ENCODE measurements at places on chromosomes 13 and 19.

DNA sequence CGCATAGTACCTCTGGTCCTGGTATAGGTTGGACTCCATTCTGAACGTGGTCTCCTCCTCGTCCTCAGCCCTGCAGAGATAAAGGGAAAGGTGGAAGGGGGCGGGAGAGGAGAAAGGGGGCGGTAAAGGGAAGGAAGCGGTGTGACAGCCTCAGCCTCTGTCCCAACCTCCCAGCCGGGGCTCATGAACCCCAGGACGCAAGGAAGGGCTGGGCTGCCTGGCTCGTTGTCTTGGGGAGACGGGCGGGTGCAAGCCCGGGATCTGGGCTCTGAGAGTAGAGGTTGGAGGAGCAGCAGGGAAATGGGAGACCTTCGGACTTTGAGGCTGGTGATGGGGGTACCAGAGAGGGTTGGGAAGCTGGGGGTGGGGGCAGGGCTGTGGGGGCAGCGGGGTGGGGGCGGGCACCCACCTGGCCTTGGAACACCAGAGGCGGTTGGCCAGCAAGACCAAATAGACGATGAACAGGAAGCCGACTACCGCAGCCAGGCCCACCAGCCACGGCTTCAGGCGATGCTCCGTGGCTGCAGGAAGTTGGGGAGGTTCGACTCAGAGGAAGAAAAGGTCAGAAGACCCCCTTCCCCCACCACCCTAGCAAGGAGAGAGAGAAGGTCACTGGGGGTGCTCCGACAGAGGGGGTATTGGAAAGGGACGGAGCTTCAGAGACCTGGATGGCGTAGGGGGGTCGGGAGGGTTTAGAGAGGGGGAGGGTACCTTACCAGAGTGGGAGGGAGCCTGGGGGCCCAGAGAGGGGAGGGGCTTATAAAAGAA, 1.7 kb downstream of the SMIM24 start:
- no peak for DNase-seq

DNA sequence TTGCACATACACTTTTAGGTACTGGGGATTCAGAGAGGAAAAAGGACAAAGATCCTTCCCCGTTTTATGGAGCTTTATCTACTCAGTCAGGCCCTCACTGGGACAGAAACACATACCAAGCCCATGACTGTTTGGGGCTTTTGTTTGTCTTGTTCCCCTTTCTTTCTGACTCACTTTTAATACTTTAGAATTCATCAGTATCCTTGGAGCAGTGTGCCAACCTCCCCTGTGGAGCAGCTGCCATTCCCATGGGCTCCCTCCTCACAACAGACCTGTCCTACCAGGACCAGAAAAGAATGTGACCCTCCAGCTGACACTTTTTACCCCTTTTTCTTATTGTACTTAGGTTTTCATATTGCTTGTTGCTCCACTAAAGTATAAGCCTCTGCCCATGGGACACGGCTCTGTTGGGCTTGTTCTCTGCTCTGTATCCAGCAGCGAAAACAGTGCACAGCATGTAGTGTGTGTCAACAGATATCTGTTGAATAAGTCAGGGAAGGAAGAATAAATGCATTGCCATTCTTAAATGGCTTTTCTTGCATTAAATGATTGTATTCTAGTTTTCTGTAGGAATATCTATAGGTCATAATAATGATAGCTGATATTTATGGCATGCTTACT, 431.1 kb downstream of the EFNB2 start:
- no peak for DNase-seq

DNA sequence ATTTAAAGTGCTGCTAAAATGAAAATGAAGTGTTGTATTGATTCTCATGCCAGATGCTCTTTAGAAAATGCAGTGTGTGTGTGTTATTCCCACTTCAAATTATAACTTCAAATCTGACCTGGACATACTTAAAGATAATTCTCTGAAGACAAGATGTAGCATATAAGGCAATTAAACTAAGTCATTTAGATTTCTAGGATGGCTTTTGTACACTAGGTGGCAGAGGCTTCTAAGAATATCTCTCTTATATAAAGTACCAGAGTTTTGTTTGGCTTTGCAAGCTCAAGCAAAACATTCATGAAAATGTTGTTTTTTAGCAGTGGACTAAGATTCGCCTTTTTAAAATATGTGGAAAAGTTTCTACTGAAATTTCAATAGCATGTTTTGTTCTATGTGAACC, 407.2 kb downstream of the GPC5 start:
- no peak for DNase-seq

DNA sequence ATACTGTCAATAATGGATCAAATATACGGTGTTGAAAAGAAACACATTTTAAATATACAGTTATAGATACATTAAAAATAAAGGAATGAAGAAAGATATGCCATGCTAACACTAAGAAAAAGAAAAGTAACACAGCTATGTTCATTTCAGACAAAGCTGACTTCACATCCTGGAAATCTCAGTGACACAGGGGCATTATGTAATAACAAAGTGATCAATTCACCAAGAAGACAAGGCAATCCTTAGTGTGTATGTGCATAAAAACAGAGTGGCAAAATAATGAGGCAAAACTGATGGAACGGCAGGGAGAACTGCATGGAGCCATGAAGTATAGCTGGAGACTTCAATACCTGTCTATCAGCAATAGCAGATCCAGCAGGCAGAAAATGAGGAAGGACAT, 13.1 kb downstream of the ZNF14 start:
- DNase-seq, result no peak

DNA sequence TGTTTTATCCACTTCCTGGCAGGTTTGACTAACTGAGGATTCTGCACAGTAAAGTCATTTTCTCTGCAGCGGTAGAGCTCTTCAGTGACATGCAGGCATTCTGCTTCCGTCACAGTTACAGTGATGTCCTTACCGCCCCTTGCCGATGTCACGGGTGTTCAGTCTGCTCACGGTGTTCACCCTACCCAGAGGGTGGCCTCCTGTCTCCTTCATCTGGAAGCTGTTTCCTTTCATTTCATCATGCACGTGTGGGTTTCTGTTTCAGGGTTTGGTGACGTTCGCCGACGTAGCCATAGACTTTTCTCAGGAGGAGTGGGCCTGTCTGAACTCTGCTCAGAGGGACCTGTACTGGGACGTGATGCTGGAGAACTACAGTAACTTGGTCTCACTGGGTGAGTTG, 33.4 kb downstream of the ZNF331 start:
- no peak for DNase-seq

Measured in GOT3 (cell line).